Muscle of back (tissue), 13 donors: ENCODE measurements at places on chromosomes 6 and 20. TPM values are rescaled to one million over a fixed set of nuclear protein-coding genes. Genes with fewer than 3 reads are reported as not detected.
A peak's percentile ranks its signal among the peaks of the same experiment; 100 is the strongest.

DNA sequence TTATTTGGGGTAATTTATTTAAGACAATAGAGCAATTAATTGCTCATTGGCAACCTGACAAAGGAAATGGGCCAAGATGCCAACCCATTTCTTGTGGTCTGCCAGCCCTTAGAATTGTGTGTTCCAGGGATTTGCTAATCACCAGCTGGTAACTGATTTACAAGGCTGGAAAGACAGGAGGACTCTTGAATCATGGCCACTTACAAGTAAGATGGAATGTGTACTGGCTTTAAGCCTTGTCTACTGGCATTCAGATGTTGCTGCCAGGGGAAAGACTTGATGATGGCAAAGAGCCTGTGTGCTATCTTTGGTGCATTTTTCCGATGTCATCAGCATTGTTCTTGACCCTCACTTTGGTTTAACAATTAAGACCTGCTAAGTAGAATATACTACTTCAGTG, 91.0 kb downstream of the BCKDHB start:
- DNase-seq = peak; percentile 42

DNA sequence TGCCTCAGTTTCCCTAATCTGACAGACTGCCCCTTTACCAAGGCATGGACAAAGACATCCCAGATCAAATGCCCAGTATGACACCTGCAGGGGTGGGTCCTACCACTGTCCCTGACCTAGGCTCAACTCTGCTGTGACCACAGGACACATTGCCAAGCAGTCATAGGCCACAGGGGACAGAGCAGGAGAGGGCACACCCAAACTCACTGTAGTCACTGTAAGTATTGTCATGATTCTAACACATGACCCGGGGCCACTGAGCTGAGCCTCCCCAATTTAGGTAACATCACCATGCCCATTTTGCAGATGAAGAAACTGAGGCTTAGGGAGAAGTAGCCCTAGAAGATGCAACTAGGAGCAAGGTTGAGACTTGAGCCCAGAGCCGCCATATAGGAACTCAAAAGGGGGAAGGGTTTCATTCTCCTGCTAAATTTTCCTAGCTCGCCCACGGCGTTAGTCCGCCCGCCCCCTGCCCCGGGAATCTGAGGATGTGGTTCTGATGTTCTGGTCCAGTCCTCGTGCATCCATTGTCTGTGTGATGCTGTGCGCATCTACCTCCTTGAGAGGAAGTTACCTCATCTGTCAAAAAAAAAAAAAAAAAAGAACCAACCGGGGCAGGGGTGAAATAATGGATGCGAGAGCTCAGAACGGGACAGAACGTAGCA, 44.8 kb downstream of the PMEPA1 start:
- DNase-seq = no peak

The CAPN11 gene
- 0.45 TPM for polyA plus RNA-seq

GRCh38 chr6:111710911-111711310, 105.2 kb upstream of the TRAF3IP2 start:
- peak; percentile 32 for DNase-seq

- DNase-seq = peak; percentile 69
These were observed 2.6 kb downstream of the TAGAP start for GRCh38 chr6:159042003-159042825.

DNA sequence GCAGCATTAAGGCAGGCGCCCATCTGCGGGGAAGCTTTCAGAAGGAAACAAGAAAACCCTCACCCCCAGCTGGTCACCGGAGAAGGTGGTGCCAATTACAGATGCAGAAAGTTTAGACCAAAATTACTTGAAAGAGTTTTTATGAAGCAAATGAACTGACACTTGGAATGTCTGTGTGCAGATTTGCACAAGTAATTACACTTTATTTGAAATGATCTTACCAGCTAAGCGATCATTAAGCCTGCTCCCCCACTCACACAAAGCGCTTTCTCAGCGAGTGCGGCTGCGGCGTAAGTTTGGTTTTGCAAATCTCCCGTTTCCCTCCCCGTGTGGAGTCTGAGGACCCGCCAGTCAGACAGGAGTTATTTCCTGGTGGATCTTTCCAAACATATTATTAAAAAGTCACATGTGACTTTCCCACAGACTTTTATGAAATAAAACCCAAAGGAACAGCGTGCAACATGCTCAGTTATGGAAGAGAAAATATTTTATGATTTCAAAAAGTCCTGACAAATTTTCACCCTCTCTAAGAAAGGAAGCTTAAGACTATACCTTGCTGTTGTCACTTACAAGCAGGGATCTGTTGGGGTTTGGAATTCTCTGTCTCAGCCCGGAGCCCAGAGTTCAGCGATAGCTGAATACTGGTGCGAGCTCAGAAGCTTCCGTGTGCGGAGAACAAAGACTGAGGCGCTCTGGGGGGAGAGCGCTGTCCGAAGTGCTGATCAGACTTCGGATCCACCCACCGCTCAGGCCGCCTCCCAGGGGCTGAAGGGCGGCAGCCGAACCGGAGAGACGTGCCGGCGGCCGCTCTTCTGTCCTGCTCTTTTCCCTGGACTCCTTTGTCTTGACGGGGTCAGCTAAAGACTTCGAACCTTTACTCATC, 2.7 kb upstream of the MYT1 start:
- peak; percentile 75 for DNase-seq

DNA sequence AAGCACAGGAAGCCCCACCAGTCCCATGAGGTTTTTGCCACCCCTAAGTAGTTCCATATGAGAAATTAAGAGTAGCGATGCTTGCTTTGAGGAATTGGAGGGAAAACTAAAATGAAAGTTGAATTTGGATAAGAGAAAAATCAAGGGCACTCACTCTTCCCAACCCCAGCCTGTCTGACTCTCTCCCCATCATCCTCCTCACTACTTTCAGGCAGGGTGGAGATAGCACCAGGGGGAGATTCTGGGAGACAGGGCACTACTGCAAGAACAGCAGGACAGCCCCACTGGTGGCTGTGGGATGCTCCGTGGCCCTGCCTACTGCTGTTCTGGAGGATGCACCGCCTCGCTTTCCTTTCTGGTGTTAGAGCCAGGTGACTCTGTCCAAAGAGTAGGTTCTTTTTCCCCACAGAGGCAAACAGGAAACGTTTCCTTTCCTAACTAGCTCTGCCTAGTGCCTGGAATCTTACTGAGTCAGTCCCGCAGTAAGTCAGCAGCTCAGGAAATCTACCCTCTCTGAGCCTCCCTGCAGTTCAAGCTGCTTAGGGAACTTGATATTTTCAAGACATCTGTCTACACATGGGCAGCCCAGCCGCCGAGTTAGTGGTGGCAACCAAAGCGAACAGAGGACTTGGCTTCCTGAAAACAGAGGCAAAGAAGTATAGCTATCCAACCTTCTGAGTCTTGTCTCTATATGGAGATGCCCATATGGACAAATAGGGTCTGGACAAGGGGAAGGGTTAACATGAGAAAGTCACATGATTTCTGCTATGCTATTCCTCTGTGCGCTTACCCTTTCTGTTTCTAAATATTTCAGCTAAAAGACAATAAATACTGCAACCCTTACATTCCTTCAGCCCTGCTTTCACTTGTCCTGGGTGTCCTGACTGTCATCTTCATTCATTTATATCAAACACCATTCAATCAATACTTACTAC, 11.4 kb downstream of the HLA-E start:
- DNase-seq = peak; percentile 10
